A549 treated with GW870086 at 1 μM for 4 hours (cell line): ENCODE measurements at places on chromosomes 6 and 20. TPM values are rescaled to one million over a fixed set of nuclear protein-coding genes. Genes with fewer than 3 reads are reported as not detected.

NNAT gene
- total RNA-seq = not detected in 5 replicates

PRDM13 gene
- 0.81 to 1.2 TPM (median 0.87 TPM) in 5 replicates for total RNA-seq

GHRH gene
- not detected in 5 replicates for total RNA-seq

RRAGD gene
- 3.7 to 5.2 TPM (median 4.4 TPM) in 5 replicates for total RNA-seq

NKAIN4 gene
- total RNA-seq = 5.2 to 8.2 TPM (median 6.0 TPM) in 5 replicates

ZNF318 gene
- 3.8 to 5.3 TPM (median 5.1 TPM) in 5 replicates for total RNA-seq

MEP1A gene
- not detected in 5 replicates for total RNA-seq

GJA10 gene
- total RNA-seq = not detected in 5 replicates

MDFI gene
- total RNA-seq = 0.40 to 0.77 TPM (median 0.57 TPM) in 5 replicates

SLC32A1 gene
- total RNA-seq = not detected in 5 replicates

FOXF2 gene
- 17.4 to 22.0 TPM (median 21.4 TPM) in 5 replicates for total RNA-seq

ZBTB22 gene
- 2.5 to 3.6 TPM (median 3.2 TPM) in 5 replicates for total RNA-seq

EYA2 gene
- 1.7 to 2.7 TPM (median 2.4 TPM) in 5 replicates for total RNA-seq

BNIP5 gene
- total RNA-seq = 0.06 TPM in 1 of 5 replicates, not detected in the others

RALGAPB gene
- 11.7 to 20.5 TPM (median 17.4 TPM) in 5 replicates for total RNA-seq

BMP6 gene
- 12.6 to 18.8 TPM (median 18.5 TPM) in 5 replicates for total RNA-seq

AHCY gene
- total RNA-seq = 302 to 333 TPM (median 329 TPM) in 5 replicates

FRS3 gene
- total RNA-seq = 2.0 to 5.1 TPM (median 2.5 TPM) in 5 replicates

SIRPG gene
- total RNA-seq = 0.20 TPM in 1 of 5 replicates, not detected in the others

SESN1 gene
- total RNA-seq = 8.2 to 11.0 TPM (median 10.0 TPM) in 5 replicates

SLC25A27 gene
- total RNA-seq = 0.44 to 1.3 TPM (median 0.47 TPM) in 5 replicates

PDE10A gene
- 24.4 to 28.4 TPM (median 27.9 TPM) in 5 replicates for total RNA-seq

FAM83C gene
- total RNA-seq = 0.06 to 0.14 TPM (median 0.08 TPM) in 5 replicates

FAM209B gene
- 0.21 to 0.72 TPM (median 0.48 TPM) in 5 replicates for total RNA-seq

NOP56 gene
- 574 to 654 TPM (median 595 TPM) in 5 replicates for total RNA-seq

CRISP2 gene
- total RNA-seq = not detected in 5 replicates

ABHD16B gene
- not detected in 5 replicates for total RNA-seq

GSTA3 gene
- not detected in 5 replicates for total RNA-seq

SIRPD gene
- not detected in 5 replicates for total RNA-seq

TRIM15 gene
- not detected in 5 replicates for total RNA-seq

PBOV1 gene
- not detected in 5 replicates for total RNA-seq

NKAPL gene
- not detected in 5 replicates for total RNA-seq

KIF6 gene
- 0.09 to 0.50 TPM (median 0.17 TPM) in 5 replicates for total RNA-seq

HRH3 gene
- total RNA-seq = not detected in 5 replicates

C6orf118 gene
- 0.15 to 0.46 TPM (median 0.22 TPM) in 5 replicates for total RNA-seq

PDE7B gene
- total RNA-seq = 0.53 to 0.99 TPM (median 0.83 TPM) in 5 replicates

PGBD1 gene
- total RNA-seq = 4.6 to 5.1 TPM (median 5.0 TPM) in 5 replicates

HLA-DQA1 gene
- total RNA-seq = not detected in 5 replicates

PAK5 gene
- not detected in 5 replicates for total RNA-seq

TRIM10 gene
- not detected in 5 replicates for total RNA-seq

BHLHE23 gene
- not detected in 5 replicates for total RNA-seq

PIGT gene
- total RNA-seq = 88.3 to 102 TPM (median 98.9 TPM) in 5 replicates

DUSP22 gene
- 13.1 to 14.6 TPM (median 14.5 TPM) in 5 replicates for total RNA-seq

RAB44 gene
- total RNA-seq = 0.02 to 0.06 TPM (median 0.05 TPM) in 4 of 5 replicates, not detected in the other

LRRC1 gene
- total RNA-seq = 4.7 to 6.3 TPM (median 5.8 TPM) in 5 replicates

IL17A gene
- not detected in 5 replicates for total RNA-seq

SLC26A8 gene
- total RNA-seq = not detected in 5 replicates

TMEM244 gene
- not detected in 5 replicates for total RNA-seq

EBF4 gene
- total RNA-seq = 1.4 to 3.4 TPM (median 2.3 TPM) in 5 replicates

GLP1R gene
- not detected in 5 replicates for total RNA-seq

GSTA2 gene
- not detected in 5 replicates for total RNA-seq
